ENCODE measurements at places on chromosomes 13 and 19. TPM values are rescaled to one million over a fixed set of nuclear protein-coding genes. Genes with fewer than 3 reads are reported as not detected.

The DOCK9 gene
- 45.3 TPM for polyA plus RNA-seq

- DNase-seq, result no peak
Measured at GRCh38 chr13:91776611-91777193, 378.3 kb downstream of the GPC5 start.

- DNase-seq, result no peak
Measured at GRCh38 chr13:24183741-24184182, 23.2 kb downstream of the SPATA13 start.

The N4BP2L1 gene
- polyA plus RNA-seq, result 3.2 TPM

- DNase-seq, result no peak
Measured at GRCh38 chr19:36110487-36111199, at the start of gene OVOL3. TSS of gene OVOL3 (plus strand) at chr19:36111143. CDS start at chr19:36111203, 60 bp downstream.
